ENCODE measurements at places on chromosomes 6 and 20. TPM values are rescaled to one million over a fixed set of nuclear protein-coding genes. Genes with fewer than 3 reads are reported as not detected.

GRCh38 chr6:12102350-12102749 lies 90.2 kb downstream of the HIVEP1 start:
- DNase-seq: no peak

- no peak for DNase-seq
Measured at GRCh38 chr6:99369533-99369932, 20.1 kb upstream of the FAXC start.

- DNase-seq: no peak
Measured at GRCh38 chr6:22064558-22064957, 232.3 kb downstream of the PRL start.

- DNase-seq: no peak
Measured at GRCh38 chr6:36187446-36187845, 9.1 kb upstream of the BRPF3 start.

GRCh38 chr6:22330941-22331340 lies 34.1 kb upstream of the PRL start:
- no peak for DNase-seq

Gene RIPPLY2
- total RNA-seq: 3.8 TPM

All from SK-MEL-5 (cell line).